Testis (tissue), 5 donors: ENCODE measurements at places on chromosomes 12 and 14. TPM values are rescaled to one million over a fixed set of nuclear protein-coding genes. Genes with fewer than 3 reads are reported as not detected.

- no peaks in the 10 kb centered on the region for H3K27me3 ChIP-seq
- H3K4me3 ChIP-seq: no peak overlapping the region
- no peaks in the 10 kb centered on the region for H3K36me3 ChIP-seq
- peak; percentile 18 for DNase-seq
- H3K4me1 ChIP-seq: no peaks in the 10 kb centered on the region
- H3K27ac ChIP-seq: no peak overlapping the region
Measured at GRCh38 chr12:88628856-88629509, 48.7 kb upstream of the KITLG start.

DNA sequence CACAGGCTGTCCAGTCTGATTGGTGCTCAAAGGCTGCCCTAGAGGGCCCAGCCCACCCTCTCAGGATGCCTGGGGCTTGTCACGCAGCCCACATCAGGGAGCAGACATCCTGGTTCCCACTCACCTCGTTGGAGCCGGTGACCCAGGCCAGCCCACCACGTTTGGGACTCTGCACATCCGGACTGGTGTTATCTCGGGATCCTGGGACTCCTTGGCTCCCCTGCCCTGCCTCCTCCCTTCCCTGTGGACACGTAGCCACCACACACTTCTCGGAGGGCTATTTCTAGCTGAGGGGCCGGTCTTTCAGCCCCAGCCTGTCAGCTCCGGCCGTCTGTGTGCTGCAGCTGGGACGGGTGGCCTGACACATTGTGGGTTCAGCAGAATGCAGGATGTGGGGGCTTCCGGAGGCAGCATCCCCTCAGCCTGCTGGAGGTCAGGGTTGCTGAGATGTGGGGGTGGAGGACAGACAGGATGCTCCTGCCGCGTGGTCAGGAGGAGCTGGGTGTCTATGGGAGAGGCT is 12.8 kb upstream of the FGF23 start:
- H3K27me3 ChIP-seq: no peaks in the 10 kb centered on the region
- H3K27ac ChIP-seq: no peak overlapping the region
- DNase-seq: no peak
- H3K4me3 ChIP-seq: no peak overlapping the region
- no peaks in the 10 kb centered on the region for H3K36me3 ChIP-seq

- H3K36me3 ChIP-seq: no peaks in the 10 kb centered on the region
- DNase-seq: no peak
- H3K27me3 ChIP-seq: no peaks in the 10 kb centered on the region
- H3K4me1 ChIP-seq: peaks cover 4% of the 10 kb centered on the region
Measured at GRCh38 chr14:69489495-69489894, 5.0 kb downstream of the PLEKHD1 start.

CBLN3 gene
- 9.0 TPM for polyA plus RNA-seq

- no peak overlapping the region for H3K4me3 ChIP-seq
- peaks cover 34% of the 10 kb centered on the region for H3K4me1 ChIP-seq
- H3K27me3 ChIP-seq: no peaks in the 10 kb centered on the region
- DNase-seq: no peak
Measured at GRCh38 chr12:124477107-124477915, 90.1 kb downstream of the NCOR2 start.

DNA sequence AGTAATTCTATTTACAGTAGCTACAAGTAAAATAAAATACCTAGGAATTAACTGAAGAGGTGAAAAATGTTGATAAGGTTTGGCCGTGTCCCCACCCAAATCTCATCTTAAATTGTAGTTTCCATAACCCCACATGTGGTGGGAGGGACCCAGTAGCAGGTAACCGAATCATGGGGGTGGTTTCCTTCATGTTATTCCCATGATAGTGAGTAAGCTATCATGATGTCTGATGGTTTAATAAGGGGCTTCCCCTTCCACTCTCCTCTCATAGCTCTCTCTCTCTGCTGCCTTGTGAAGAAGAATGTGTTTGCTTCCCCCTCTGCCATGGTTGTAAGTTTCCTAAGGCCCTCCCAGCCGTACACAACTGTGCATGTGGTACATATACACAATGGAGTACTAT is 1170.7 kb downstream of the BCL11B start:
- H3K4me3 ChIP-seq: no peak overlapping the region
- no peak for DNase-seq
- H3K27ac ChIP-seq: no peak overlapping the region
- no peaks in the 10 kb centered on the region for H3K36me3 ChIP-seq
- no peaks in the 10 kb centered on the region for H3K27me3 ChIP-seq
- no peaks in the 10 kb centered on the region for H3K4me1 ChIP-seq

GRCh38 chr12:11812241-11812585 is 162.7 kb downstream of the ETV6 start:
- peaks cover 37% of the 10 kb centered on the region for H3K4me1 ChIP-seq
- H3K4me3 ChIP-seq: no peak overlapping the region
- DNase-seq: no peak
- H3K27me3 ChIP-seq: no peaks in the 10 kb centered on the region
- no peaks in the 10 kb centered on the region for H3K36me3 ChIP-seq
- H3K27ac ChIP-seq: peak overlapping the region; percentile 80

- no peak overlapping the region for H3K4me3 ChIP-seq
- H3K27ac ChIP-seq: no peak overlapping the region
- H3K36me3 ChIP-seq: no peaks in the 10 kb centered on the region
- DNase-seq: no peak
- no peaks in the 10 kb centered on the region for H3K4me1 ChIP-seq
Measured at GRCh38 chr14:94217116-94217515, 43.0 kb downstream of the PPP4R4 start.

DNA sequence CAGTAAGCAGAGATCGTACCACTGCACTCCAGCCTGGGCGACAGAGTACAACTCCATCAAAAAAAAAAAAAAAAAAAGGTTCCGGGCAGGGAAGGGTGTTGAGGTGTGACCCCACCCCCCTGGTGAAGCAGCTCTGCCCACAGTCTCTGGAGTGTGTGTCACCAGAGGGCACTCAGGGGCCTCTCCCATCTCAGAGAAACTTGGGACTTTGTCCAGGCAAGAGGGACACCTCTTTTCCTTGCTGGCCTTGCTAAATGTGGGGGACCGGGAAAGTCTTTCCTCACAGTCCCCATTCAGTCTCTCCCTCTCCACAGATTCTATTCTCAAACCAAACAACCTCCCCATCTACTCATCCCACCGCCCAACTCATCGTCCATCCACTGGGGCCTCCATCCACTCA is 43.6 kb downstream of the RFLNA start:
- H3K27me3 ChIP-seq: no peaks in the 10 kb centered on the region
- no peak for DNase-seq
- no peak overlapping the region for H3K4me3 ChIP-seq
- no peaks in the 10 kb centered on the region for H3K36me3 ChIP-seq
- no peaks in the 10 kb centered on the region for H3K4me1 ChIP-seq

- H3K27ac ChIP-seq: no peak overlapping the region
- DNase-seq: no peak
- H3K27me3 ChIP-seq: no peaks in the 10 kb centered on the region
- H3K4me1 ChIP-seq: no peaks in the 10 kb centered on the region
- H3K36me3 ChIP-seq: no peaks in the 10 kb centered on the region
Measured at GRCh38 chr14:99042381-99043266, 229.4 kb downstream of the BCL11B start.

CCDC88C gene
- 36.5 TPM for polyA plus RNA-seq

LRRC43 gene
- polyA plus RNA-seq: 16.6 TPM

SOCS4 gene
- polyA plus RNA-seq: 7.5 TPM

- no peaks in the 10 kb centered on the region for H3K36me3 ChIP-seq
- no peaks in the 10 kb centered on the region for H3K4me1 ChIP-seq
- H3K27me3 ChIP-seq: no peaks in the 10 kb centered on the region
- no peak overlapping the region for H3K27ac ChIP-seq
- no peak for DNase-seq
Measured at GRCh38 chr12:12776261-12776660, 9.2 kb upstream of the APOLD1 start.

SLC25A21 gene
- polyA plus RNA-seq: 4.4 TPM

DNA sequence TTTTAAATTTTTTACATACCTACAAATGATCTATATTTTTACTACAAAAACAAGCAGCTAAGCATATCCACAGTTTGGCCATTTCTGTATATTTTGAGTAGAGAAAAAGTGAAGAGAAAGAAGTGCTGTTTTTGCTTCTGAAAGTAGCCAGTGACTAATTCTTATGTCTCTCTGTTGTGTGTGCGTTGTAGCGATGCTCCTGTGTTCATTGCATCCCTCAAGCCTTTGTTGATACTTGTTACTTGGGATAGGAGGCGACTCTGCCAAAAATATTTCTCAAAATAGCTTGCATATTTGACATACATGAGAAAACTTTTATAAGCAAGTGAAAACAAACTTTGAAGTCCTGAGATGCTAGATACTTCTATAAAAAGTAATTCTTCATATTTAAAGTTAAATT is 714.1 kb downstream of the FSCB start:
- DNase-seq: no peak
- no peaks in the 10 kb centered on the region for H3K36me3 ChIP-seq
- H3K4me1 ChIP-seq: no peaks in the 10 kb centered on the region
- H3K4me3 ChIP-seq: no peak overlapping the region
- H3K27me3 ChIP-seq: no peaks in the 10 kb centered on the region

STAC3 gene
- polyA plus RNA-seq: 23.4 TPM

DNA sequence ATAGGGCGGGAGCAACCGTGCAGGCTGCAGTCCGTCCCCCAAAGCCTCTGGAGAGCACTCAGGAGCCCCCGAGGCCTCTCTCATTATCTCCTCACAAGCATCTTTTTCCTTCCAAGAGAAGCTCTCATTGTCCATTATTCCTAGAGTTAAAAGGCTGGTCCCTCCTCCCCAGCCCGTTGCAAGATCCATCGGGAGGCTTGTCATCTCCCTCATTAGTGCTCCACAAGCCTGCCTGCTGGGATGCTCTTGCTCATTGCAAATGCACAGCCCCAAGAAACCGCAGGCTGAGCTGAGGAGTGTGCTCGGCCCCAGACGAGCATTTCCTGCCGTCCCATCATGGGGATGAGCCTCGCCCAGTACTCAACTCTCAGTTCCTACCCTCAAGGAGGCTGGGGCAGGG is 23.3 kb downstream of the NUAK1 start:
- H3K4me3 ChIP-seq: no peak overlapping the region
- H3K36me3 ChIP-seq: no peaks in the 10 kb centered on the region
- H3K4me1 ChIP-seq: peaks cover 9% of the 10 kb centered on the region
- DNase-seq: no peak
- no peak overlapping the region for H3K27ac ChIP-seq

IGFBP6 gene
- 185 TPM for polyA plus RNA-seq

GRCh38 chr14:57501039-57501557 is 7.4 kb upstream of the CCDC198 start:
- H3K27ac ChIP-seq: no peak overlapping the region
- DNase-seq: no peak
- no peaks in the 10 kb centered on the region for H3K27me3 ChIP-seq
- no peak overlapping the region for H3K4me3 ChIP-seq
